ENCODE measurements at places on chromosomes 16 and 17.
A peak's percentile ranks its signal among the peaks of the same experiment; 100 is the strongest.

GRCh38 chr17:10652984-10653659, 4.0 kb downstream of the MYH3 start:
- no peak for DNase-seq

GRCh38 chr16:1447965-1448364, 3.6 kb upstream of the CCDC154 start:
- no peak for DNase-seq

GRCh38 chr16:6374821-6375220, 957.8 kb upstream of the RBFOX1 start:
- no peak for DNase-seq

DNA sequence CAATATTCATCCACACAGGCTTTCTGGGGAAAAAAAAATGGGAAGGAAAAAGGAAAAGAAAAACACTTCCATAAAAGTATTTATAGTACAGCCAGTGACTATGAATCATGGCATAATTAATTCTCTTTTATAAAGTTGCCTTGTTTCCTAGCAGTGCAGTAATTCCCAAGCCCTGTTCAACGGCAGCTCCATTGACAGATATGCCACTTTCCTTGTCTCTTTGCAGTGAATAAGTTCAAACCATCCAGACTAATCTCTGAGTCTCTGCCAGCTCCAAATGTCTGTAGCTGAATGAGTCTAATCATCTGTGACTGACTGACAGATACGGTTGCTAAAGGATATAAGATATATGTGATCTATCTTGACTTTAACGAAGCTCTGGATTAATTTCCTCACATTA, 52.9 kb upstream of the KCNJ16 start:
- DNase-seq = no peak

- no peak for DNase-seq
These were observed 12.7 kb upstream of the FOXF1 start for GRCh38 chr16:86497551-86498021.

GRCh38 chr17:46831573-46832330, 13.3 kb upstream of the WNT3 start:
- no peak for DNase-seq

- DNase-seq = no peak
These were observed 5.3 kb upstream of the TXNDC11 start for GRCh38 chr16:11747949-11748403.

GRCh38 chr17:27577121-27577761, 53.7 kb upstream of the LGALS9 start:
- DNase-seq = no peak

GRCh38 chr17:17813725-17814095, 23.1 kb downstream of the SREBF1 start:
- no peak for DNase-seq

DNA sequence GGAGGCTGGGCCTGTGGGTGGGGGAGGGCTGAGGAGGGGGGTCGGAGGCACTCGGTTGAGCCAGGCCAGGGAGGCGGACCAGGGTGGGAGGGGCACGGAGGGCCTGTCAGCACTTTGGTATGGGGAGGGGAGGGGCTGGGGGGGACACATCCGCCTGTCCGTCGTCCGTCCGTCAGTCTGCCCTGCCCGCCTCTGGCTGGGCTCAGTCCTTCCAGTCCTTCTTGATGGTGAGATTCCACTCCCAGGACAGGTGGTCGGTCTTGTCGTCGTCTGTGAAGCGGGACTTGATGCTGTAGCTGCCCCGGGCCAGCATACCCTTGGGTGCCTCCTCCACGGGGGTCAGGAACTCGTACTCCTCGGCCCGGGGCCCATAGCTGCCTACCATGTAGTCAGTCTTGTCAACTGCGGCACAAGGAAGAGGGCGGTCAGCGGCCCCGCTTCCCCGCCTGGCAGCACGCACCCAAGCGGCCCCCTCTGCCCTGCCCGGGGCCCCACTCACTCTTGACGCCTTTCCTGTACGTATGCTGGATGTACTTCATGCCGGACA, 2.4 kb downstream of the ARHGDIA start:
- peak; percentile 69 for DNase-seq

DNA sequence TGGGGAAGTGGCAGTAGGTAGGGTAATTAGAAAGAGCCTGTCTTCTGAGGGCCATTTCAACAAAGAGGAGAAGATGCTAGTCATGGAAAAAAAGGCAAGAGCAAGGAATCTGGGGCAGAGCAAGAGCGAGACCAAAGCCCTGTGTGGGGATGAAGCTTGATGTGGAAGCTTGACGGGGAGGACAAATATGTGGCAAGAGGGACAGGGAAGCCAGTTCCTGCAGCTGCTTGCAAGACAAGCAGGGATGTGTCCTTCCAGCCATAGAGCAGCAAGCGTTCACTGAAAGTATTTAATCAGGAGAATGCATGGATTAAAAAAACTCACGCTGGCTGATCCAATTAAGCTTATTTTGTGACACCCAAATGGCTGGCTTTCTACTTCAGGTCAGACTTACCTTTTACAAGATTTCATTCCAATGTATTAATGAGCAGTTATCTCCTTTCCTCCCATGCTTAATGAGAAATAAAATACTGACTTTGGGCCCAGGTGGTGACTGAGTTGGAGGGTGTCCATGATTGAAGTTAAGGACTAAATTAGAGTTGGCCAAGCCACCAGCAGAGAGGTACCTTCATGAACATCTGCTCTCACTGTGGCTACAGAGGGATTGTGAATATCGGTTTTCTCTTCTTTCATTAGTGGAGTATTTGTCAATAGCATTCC, 76.8 kb downstream of the ABCA8 start:
- DNase-seq = no peak

DNA sequence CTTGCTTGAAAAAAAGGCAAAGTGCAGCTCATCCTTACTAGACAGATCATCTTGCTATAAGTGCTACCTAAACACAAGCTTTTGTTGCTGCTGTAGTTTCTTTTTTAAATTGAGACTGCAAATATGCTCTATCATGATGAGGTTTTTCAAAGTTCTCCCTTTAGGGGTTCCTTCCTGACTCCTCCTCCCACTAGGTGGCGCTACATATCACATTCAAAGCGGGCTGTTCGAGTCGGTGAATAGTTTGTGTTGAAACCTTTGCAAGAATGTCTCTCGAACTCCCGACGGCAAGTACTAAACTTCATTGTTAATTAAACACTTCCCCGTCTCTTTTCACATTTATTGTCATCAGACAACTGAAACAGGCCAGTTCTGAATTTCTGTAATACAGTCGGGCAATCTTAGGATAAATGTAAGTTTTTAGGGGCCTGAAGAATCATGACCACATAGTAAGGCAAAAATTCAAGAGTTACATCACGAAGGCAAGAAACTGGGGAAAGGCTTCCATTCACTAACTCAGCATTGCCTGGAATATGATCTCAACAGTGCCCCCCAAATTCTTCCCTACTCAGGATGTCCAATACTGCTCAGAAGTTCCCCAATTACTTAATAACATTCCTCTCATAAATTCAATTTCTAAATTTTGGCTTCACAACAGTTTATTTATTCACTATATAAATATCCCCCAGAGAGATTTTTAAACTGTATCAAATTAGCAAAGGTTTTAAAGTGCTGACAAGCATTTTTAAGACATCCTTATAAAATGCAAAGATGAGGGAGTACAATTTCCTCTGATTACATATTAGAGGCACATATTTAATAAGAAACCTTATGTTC, 6.7 kb downstream of the HS3ST3A1 start:
- DNase-seq = peak; percentile 81

GRCh38 chr17:59668816-59669215, 38.4 kb downstream of the PTRH2 start:
- DNase-seq = no peak

DNA sequence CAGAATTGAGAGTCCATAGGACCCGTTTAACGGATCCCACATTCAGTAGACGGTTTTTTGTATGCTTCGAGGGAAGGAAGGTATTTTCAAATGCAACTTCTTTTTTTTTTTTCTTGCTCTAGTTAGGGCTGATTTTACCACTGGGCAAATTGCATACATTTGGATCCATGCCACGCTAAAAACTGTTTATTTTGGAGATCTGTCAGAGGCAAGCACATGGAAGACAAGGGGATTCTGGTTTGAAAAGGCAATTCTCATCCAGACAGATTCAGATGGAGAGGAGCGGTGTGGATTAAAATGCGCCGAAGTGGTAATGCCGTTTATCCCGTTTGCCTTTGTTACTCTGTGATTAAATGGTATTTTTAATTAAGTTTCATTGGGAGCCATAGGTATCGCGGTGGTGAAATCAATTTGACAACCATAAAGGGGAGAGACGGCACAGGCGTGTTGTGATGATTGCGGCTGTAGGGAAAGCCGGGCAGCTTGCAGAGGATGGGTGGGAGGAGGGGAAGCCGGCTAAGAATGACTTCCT, 170.4 kb downstream of the IRX3 start:
- no peak for DNase-seq

DNA sequence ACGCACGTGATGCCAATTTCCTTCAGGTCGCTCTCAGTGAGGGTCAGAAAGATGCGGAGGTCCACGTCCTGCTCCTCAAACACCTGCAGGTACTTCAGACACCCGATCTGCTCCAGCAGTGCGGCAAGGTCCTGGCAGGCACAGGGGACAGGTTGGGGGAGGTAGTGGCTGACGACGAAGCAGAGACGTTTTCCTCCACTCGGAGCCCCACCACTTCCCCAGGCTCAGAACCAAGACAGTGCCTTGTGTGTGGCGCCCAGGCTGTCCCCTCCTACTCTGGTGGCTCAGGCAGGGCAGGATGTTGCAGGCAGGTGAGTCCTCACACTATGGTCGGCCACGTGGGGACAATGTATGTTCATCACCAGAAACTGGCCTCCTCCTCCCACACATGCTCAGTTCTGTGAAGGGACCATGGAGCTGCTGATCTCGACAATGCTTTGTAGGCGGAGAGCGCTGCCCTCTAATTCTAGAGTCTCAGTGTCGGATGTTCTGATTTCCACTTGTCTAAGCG, 5.7 kb downstream of the NUDT16L1 start:
- no peak for DNase-seq

GRCh38 chr16:77624085-77624484, 98.2 kb upstream of the NUDT7 start:
- DNase-seq = no peak

GRCh38 chr17:75557075-75557851, 30.3 kb upstream of the MYO15B start:
- peak; percentile 97 for DNase-seq

- DNase-seq = no peak
These were observed 9.6 kb upstream of the PLEKHG4 start for GRCh38 chr16:67269766-67270165.

- DNase-seq = no peak
These were observed 247.4 kb downstream of the SHISA9 start for GRCh38 chr16:13148836-13149235.

- peak; percentile 77 for DNase-seq
These were observed 50.4 kb downstream of the OR1D5 start for GRCh38 chr17:3012926-3013581.

Data from left lobe of liver (tissue), 2 donors.